ENCODE measurements at places on chromosomes 11 and 22. TPM values are rescaled to one million over a fixed set of nuclear protein-coding genes. Genes with fewer than 3 reads are reported as not detected.

DNA sequence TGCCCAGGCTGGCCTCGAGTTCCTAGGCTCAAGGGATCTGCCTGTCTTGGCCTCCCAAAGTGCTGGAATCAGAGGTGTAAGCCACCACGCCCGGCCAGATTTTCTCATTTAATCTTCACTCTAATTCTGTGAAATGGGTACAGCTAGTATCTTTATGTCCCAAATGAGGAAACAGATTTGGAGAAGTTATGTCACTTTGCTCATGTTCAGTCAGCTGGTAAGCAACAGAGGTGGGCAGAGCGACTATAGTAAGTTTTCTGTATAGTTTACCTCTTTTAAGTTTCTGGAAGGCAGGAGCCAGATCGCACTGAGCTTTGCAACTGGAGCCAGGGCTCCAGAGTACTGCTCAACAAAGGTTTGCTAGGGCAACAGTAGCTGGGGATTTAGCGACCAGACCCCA lies 33.2 kb downstream of the RCOR2 start:
- H3K27me3 ChIP-seq = no peaks in the 10 kb centered on the region
- peaks cover 3% of the 10 kb centered on the region for H3K36me3 ChIP-seq
- no peak overlapping the region for H3K27ac ChIP-seq

DNA sequence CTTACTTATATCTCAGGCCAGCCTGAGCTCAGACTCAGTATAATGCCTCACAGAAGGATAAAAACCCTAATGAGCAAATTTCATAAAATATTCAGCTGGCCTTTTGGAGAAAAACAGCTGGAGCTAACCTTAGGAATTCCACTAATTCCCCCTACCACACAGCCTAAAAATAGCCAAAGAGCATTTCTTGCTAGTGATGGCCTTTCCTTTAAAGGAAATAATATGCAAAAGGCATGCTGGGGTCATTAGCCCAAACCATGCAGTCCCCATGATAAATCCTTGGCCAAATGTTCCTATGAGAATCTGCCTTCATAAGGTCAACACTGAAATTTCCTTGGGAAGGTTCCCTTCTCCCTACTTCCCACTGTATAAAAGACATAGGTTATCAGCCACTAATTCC lies 38.2 kb downstream of the SYTL2 start:
- H3K27me3 ChIP-seq = no peaks in the 10 kb centered on the region
- DNase-seq = no peak
- H3K36me3 ChIP-seq = no peaks in the 10 kb centered on the region
- H3K4me3 ChIP-seq = no peak overlapping the region
- peaks cover 36% of the 10 kb centered on the region for H3K4me1 ChIP-seq

DNA sequence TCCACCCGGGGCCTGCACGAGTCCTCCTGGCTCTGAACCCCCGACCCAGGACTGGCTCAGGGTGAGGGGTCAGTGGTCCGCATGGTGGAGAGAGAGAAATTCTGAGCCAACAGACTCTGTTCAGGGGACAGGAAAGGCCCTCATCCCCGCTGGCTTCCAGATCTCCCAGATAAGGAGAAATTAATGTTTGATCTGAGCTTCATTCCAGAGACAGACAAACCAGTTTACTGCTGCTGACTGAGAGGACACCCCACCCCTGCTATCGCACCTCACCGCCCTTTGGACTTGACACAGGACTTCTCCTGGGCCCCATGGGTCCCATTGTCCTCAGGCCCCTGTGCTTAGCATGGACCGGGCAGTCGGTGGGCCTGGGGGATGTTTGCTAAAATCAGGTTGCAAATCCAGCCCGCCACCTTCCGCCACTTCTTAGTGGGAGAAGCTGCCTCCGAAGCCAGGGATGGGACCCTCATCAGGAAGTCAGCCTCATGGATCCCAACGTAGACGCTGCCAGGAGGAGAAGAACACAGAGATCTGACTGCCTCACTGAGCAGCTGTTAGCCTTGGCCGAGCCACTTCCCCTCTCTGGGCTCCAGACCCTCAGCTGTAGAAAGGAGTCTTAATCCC lies 11.2 kb upstream of the UPK3A start:
- DNase-seq = no peak
- no peak overlapping the region for H3K4me3 ChIP-seq
- H3K36me3 ChIP-seq = no peaks in the 10 kb centered on the region
- H3K27ac ChIP-seq = no peak overlapping the region
- H3K4me1 ChIP-seq = peaks cover 6% of the 10 kb centered on the region

CRYBB2 gene
- total RNA-seq = not detected

DNA sequence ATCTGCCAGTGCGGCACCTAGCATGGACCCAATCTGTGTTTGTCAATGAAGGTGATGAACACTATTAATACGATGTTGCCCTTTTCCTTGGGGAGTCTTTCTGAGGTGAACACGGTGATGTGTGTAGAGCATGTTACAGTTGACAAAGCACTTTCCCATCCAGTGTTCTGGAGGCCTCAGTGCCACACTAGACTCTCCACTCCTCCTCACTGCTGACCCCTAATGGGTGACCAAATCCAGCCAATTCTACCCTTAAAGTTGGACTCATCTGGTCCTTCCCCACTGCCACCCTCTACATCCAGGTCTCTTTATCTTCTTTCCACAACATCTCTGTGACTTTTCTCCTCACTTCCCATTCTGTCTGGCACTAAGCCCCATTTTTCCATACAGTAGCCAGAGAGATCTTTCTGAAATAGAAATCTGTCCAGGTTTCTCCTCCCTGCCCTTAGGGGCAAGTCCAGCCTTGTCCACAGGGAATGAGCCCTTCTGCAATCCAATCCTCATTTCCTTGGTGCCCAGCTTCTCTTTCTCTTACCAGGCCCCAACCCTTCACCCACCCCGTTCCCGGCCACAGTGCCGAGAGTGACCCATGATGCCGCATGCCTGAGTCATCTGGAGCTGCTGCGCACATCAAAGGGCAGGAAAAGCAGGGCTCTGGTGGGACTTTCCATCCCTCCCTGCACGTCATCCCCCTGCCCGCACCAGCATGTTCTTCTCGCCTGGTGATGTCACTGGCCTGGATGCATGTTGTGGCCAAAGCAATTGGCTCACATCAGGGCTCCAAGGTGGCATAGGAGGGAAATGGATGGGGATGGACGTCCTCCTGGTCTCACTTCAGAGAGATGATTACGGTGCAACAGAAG lies 64.2 kb downstream of the RASSF10 start:
- no peak overlapping the region for H3K27ac ChIP-seq
- H3K27me3 ChIP-seq = peaks cover 10% of the 10 kb centered on the region
- no peak overlapping the region for H3K4me3 ChIP-seq

GRCh38 chr11:104339380-104339831 lies 175.5 kb upstream of the PDGFD start:
- no peaks in the 10 kb centered on the region for H3K4me1 ChIP-seq
- no peaks in the 10 kb centered on the region for H3K36me3 ChIP-seq

DNA sequence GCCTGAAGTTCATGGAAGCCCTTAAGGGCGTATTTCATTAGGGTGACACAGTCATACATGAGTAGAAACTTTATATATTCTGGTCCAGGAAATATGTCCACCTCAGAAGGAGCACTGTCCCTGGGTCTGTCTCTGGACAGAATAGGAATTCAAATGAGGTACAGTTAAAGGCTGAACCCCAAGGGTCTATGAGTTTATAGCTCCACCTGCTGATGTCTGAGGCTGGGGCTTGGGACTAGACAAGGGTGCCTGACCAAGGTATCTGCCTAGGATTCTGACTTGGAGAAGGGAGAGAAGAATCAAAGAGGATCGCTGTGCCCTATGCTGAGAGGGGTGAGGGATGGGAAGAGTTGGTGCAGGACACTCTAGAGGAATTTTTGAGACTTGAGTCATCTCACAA lies 14.9 kb downstream of the HEPHL1 start:
- peaks cover 5% of the 10 kb centered on the region for H3K27me3 ChIP-seq
- no peak for DNase-seq
- no peak overlapping the region for H3K4me3 ChIP-seq
- no peak overlapping the region for H3K27ac ChIP-seq

Data from activated naive CD4-positive, alpha-beta T cell treated with anti-CD3 and anti-CD28 coated beads for 36 hours (primary cell).